Adipocyte (in vitro differentiated cells): ENCODE measurements at places on chromosomes 6 and 20.

DNA sequence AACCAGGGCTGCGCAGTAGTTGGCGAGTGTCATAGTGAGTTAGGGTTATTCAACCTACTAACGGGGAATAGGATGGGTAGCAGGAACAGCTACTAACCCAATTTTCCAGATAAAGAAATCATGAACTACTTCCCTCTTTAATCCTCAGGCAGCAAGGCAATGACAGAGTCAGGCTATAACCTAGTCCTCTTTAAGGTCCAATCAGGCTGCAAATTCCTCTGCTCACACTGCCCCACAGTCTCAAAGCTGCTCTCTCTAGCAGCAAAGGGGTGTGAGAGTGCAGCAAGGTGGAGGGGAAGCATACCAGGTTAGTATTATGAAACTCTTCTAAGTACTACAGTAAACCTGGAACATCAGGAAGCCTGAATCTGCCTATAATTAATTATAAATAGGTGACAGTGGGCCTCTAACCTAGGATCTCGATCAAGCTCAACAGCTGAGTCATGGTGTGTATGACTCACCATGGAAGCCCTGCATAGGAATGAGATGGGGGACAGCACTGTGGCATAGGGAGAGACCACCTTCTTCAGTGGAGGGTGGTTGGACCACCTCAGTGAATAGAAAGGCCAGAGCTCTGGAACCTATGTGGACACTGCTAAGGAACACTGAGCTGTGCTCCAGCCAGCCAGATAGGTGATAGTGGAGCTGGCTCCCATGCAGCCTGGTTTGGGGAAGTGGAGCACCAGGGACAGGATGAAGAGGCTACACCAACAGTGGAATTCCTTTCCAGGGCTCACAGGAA lies 7.9 kb downstream of the PEX6 start:
- peak; percentile 36 for DNase-seq

- no peak for DNase-seq
Observed at GRCh38 chr20:52383995-52384621, 192.5 kb upstream of the ZFP64 start.

DNA sequence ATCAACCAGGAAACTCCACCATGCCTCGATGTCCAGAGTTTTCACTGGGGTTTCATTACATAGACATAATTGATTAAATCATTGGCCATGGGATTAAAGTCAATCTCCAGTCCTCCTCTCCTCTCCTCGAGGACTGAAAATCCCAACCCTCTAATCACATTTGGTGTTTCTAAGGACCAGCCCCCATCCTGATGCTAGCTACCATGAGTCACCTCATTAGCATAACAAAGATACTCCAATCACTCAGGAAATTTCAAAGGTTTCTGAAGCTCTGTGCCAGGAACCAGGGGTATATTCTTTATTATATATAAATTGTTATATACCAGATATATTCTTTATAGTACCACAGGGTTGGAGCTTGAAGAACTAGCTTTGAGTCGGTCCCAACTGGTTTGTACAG lies 212.9 kb upstream of the PRND start:
- DNase-seq: no peak

DNA sequence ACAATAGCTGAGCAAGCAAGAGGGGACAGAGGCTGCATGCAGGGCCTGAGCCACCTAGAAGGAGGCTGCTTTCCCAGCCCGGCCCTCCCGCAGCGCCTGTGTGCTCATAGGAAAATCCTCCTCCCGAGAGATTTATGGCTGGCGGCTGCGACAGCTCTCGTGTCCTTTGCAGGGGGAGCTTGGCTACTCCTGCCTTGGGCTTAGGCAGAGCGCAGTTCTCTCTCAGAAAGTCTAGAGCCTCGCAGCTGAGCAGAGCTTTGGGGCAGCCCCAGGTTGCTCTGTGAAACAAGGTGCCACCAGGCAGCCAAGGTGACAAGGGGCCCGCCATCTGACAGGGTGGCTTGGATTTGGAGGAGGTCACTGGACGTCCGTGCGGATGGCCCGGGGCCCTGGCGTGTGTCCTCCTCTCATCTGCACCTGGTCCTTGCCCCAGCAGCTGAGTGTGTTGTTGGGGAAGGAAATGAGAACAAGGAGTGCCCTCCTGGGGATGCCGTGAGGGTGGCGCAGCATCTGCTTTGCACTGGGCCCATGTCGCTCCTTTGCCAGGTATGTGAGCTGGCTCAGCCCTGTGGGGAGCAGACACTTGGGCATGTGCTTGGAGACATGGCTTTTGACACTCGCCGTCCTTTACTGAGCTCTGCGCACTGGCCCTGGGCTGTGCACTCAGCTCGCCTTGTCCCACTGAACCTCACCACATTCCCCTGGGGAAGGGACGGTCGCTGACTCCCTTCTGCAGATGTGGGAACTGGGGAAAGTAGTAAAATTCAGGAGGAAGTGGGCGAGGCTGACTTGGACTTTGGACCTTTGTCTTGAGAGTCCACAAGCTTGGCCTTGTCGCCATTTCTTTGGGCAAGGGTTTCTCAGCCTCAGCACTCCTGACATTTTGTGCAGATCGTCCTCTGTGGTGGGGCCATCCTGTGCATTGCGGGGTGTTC lies 41.9 kb downstream of the EDN3 start:
- no peak for DNase-seq

- no peak for DNase-seq
Observed at GRCh38 chr6:16594849-16595248, 166.4 kb downstream of the ATXN1 start.

GRCh38 chr6:121616406-121616805 lies 181.0 kb downstream of the GJA1 start:
- no peak for DNase-seq

GRCh38 chr20:46691196-46691595 lies 2.0 kb upstream of the TP53RK start:
- no peak for DNase-seq

GRCh38 chr6:166003569-166003968 lies 164.1 kb downstream of the TBXT start:
- DNase-seq: no peak

GRCh38 chr6:70592391-70593117 lies 25.8 kb downstream of the SDHAF4 start:
- no peak for DNase-seq

DNA sequence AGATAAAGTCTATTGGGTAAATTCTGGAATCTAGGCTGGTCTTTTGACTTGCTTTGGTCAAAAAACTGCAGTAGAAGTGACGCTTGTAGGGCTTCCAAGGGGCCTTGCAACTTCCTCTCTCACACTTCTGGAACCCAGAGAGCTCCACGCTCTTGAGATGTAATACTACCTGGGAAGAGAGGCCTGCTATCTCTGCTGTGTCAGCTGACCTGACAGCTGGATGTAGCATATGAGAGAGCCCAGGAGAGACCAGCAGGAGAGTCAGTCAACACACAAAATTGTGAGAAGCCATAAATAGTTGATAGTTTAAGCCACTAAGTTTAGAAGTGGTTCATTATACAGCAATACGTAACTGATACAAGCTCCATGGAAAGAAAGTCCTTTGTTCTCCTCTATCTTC lies 7.8 kb upstream of the RSPO3 start:
- no peak for DNase-seq

- DNase-seq: peak; percentile 76
Observed at GRCh38 chr20:10672624-10673127, 1.1 kb downstream of the JAG1 start.

- DNase-seq: no peak
Observed at GRCh38 chr6:47096211-47096895, 54.2 kb upstream of the ADGRF1 start.

DNA sequence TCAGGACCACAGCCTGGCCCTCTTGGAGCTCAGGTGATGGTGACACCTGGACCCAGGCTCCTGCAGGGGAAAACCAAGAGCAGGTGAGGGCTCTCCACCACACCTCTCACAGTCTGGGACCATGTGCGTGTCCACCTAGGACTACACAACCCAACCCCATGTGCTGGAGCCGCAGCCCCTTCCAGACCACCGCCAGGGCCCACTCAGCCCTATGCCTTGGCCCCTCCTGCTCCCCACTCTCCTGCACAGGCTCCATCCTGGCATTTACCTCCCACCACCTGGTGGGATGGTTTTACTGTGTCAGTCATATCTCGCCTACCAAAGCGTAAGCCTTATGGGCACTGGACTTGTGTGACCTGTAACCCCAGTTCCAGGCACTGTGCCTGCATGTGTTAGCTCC lies 13.1 kb upstream of the ADAM33 start:
- DNase-seq: no peak

DNA sequence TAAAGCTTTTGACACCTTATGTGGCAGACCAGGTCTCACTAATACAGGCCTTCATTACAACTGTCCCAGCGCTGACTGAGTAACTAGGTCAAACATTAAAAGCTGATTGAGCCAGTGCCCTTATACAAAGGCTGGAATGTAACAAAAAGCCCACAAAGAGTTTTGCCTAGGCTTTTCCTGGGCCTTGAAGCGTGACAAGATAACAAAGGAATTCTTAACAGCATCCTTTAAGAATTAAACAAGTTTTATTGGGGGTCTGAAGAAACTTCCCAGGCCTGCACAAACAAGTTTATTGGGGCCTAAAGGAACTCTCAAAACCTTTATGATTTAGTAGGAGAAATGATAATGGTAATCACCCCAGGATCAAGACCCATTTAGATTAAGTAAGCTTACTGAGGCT lies 267.6 kb upstream of the FAM83B start:
- DNase-seq: peak; percentile 21

DNA sequence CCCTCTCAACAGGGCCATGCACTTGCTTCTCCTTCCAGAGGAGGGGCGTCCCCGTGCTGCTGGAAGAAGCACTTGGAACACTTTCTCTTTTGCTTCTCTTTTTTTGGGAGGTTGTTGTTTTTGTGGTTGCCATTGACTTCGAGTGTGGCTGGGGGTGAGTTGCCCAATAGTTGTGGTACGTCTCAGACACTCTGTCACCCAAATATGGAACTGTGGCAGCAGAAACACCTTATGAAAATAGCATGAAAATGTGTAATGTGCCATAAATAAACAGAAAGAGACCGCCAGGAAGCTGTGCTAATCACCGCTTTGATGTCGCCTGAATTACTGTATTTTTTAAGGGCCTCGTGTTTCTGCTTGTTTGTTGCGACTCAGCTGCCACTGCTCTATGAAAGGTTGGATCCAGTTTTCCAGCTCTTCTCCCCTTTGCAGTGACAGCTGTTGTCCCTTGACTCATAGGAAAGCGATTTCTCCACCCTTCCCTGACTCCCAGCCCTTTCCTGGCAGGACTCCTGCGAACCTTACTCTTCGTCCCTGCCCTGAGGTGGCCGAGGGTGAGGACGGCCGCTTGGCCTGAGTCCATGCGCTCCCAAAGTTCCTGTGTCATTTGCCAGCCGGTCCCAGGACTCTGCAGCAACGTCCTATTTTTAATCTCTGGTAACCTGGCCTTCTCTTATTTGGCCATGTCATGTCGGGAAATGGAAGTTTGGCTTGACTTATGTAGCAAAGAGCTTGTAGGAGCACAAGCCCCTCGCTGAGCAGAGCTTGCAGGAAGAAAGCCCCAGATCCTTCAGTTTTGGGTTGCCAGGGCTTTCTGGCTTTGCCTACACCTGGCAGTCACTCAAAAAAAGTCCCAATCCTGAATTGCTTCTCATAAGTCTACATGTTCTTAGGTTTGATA lies 694.6 kb downstream of the QKI start:
- DNase-seq: no peak

GRCh38 chr6:121436960-121437850 lies 1.8 kb downstream of the GJA1 start:
- DNase-seq: peak; percentile 72

DNA sequence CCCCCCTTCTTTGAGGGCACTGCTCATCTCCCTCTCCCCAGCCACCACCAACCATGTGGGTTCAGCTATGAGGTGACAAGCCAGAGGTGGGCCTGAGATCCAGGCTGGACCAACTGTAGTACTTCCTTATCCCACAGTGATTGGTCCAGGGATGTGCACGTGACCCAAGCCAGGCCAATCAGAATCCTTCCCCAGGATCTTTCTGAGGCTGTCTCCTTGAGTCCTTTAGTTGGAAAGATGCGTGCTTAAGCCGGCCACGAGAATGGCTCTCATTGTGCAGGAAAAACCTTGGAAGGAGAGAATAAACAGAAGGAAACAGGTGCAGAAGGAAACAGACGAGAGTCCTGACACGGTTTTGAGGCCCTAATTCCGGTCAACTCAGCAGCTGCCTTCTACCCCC lies 39.2 kb downstream of the ZC3H12D start:
- DNase-seq: no peak

- no peak for DNase-seq
Observed at GRCh38 chr20:888057-888456, 28.1 kb downstream of the ANGPT4 start.

- no peak for DNase-seq
Observed at GRCh38 chr6:28124971-28125353, 553 bp downstream of the ZSCAN16 start.
